CD4-positive, alpha-beta T cell treated with Interleukin-1 beta for 1 hour (primary cell): ENCODE measurements at places on chromosomes 2 and 18.

GRCh38 chr18:59631583-59632181 lies 65.5 kb downstream of the CCBE1 start:
- DNase-seq, result no peak

DNA sequence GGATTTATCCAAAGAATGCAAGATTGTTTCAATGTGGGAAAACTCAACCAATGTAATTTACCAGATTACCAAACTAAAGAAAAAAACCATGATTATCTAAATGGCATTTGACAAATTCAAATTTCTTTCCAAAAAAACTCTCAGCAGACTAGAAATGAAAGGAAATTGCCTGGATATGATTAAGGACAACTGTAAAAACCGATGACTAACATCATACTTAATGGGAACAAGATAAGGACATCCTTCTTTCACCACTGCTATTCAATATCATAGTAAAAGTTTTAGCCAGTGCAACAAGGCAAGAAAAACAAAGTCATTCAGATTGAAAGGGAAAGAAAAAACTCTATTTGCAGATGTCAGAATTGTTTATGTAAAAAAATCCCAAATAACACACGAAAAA lies 4.4 kb upstream of the CCDC150 start:
- no peak for DNase-seq

GRCh38 chr2:53202063-53202462 lies 565.5 kb upstream of the CHAC2 start:
- DNase-seq, result no peak

- DNase-seq, result no peak
These were observed 136.7 kb downstream of the ACKR3 start for GRCh38 chr2:236706288-236706687.

DNA sequence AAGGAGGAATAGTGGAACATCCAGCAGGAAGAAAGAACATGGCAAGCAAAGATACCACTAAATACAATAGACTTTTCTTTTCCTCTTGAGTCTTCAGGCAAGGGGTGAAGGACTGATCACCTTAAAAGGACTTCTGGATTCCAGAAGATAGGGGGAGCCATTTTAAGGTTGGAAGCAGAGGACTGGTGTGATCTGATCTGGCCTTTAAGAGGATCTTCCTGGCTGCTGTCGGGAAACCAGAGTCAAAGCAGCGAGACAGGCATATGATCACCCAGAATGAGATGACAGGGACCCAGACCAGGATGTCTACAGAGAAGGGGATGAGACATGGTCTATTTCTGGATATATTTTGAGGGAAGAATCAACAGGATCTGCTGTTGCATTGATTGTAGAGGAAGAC lies 558.0 kb downstream of the STK39 start:
- no peak for DNase-seq
